ENCODE measurements at places on chromosomes 1 and 21.

GRCh38 chr1:210815641-210816550 is 318.1 kb downstream of the KCNH1 start:
- DNase-seq: no peak

GRCh38 chr1:78678324-78678723 is 28.7 kb downstream of the IFI44 start:
- DNase-seq: no peak

- DNase-seq: no peak
Observed at GRCh38 chr1:202167708-202168415, 7.5 kb upstream of the PTPN7 start.

GRCh38 chr1:150477733-150478132 is 9.5 kb upstream of the TARS2 start:
- DNase-seq: no peak

- DNase-seq: no peak
Observed at GRCh38 chr1:158283965-158284364, 5.8 kb upstream of the CD1C start.

GRCh38 chr1:3222042-3222692 is 153.2 kb downstream of the PRDM16 start:
- no peak for DNase-seq

GRCh38 chr1:8816831-8817411 is 519 bp downstream of the RERE start:
- DNase-seq: no peak

- DNase-seq: no peak
Observed at GRCh38 chr1:218166268-218166945, 118.7 kb upstream of the RRP15 start.

DNA sequence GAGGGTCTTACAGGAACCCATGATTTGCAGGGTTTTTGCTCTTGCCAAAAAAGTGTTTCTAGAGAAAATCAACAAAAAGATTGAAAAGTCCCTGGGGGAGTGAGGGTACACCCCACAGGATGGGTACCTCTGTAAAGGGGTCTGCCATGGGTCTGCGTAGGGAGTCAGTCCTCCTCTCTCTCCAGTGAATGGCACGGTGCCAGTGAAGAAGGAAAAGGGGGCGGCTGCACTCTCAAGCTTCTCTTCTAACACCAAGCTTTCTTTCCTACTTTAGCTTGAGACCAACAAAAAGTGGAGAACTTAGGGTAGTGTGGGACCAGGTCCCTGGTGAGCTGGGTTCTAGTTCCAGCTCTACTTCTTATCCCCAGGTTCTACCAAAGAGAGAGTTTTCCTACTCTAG is 87.4 kb downstream of the GLUL start:
- DNase-seq: no peak

DNA sequence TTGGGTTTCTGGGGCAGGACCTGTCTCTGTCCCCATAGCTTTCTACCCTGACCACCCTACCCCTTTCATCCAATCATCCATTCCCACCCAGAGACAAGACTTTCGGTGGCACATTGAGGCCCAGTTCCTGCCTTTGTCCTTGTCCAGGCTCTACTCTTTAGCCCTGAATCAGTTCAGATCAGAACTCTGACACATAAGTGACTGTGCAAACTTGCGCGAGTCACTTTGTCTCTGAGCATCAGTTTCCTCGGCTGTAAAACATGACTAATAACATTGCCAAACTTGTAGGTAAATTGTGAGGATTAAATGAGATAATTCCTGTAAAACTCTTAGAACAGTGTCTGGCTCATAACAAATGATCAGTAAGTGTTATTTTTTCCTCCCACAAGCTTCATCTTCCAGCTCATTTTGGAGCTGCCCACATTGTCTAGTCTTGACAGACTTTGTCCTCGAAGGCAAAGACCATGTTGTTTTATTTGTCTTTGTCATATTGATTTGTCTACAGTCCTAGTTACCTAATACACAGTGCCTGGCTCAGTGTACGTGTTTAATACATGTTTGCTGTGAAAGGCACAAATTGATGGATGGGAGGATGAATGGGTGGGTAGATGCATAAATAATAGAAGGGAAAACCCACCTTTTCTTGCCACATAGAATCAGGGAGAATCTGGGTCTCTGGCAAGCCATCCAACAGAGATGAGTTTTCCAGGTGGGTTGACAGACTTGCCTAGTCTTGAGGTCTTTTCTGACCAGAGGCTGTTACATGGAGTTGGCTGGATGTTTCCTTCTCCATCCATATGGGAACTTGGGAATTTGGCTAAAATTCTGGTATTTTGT is 262.9 kb downstream of the OMA1 start:
- no peak for DNase-seq

DNA sequence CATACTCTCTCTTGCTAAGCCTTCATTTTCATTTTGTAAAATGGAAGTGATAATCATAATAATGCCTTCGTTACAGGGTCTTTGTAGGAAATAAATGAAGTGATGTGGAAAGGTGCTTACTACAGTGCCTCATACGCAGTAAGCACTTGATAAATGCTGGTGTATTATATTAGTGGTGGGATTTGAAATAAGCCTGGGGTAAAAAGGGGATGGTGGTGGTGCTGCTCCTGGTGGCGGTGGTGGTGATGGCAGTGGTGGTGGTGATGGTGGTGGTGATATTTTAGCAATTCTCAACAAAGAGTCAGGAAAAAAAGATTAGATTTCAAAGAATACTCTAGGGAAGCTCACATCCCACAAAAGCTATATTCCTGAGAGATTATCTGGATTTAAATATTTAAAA is 35.5 kb upstream of the ATP1B1 start:
- no peak for DNase-seq

DNA sequence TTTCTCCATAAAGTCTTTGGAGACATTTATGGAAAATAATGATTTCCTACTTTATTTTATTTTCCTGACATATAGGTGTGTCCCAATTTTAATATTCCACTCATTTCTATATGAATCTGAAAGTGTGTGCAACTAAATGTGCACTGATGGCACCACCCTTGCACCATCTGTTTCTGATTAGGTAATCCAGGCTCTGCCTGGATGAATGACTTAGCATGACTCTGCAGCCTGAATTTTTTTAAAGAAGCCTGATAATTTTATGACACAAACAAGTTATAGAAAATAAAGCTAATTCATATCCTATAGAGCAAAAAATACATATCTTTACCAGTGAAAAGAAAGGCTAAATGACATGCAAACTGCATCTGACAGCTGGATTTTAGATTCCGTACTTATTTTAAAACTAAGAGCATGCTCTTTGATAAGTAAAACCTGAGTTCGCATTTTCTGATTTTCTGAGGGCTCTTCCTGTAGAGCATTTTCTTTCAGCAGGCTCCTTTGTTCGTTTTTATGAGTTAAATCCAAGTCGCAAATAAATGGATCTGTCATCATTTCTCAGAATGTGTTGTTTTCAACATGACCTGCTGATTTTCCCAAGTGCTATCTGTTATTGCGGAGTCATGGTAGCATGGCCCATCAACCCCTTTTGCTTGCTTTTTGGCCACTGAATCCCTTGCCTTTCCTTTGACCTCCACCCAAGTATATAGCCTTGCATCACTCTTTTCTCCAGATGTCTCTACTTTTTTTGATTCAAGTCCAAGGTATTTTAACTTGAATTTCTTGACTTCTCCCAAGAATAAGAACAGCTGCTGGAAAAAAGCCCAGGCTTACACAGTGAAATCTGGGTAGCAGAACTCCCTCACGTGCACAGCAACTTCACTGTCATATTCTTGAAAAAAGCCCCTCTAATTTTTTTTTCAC is 52.8 kb upstream of the LYPLAL1 start:
- no peak for DNase-seq

GRCh38 chr1:192378276-192378675 is 61.5 kb downstream of the RGS21 start:
- no peak for DNase-seq

GRCh38 chr1:154940213-154940560 is 3.7 kb upstream of the PMVK start:
- no peak for DNase-seq

DNA sequence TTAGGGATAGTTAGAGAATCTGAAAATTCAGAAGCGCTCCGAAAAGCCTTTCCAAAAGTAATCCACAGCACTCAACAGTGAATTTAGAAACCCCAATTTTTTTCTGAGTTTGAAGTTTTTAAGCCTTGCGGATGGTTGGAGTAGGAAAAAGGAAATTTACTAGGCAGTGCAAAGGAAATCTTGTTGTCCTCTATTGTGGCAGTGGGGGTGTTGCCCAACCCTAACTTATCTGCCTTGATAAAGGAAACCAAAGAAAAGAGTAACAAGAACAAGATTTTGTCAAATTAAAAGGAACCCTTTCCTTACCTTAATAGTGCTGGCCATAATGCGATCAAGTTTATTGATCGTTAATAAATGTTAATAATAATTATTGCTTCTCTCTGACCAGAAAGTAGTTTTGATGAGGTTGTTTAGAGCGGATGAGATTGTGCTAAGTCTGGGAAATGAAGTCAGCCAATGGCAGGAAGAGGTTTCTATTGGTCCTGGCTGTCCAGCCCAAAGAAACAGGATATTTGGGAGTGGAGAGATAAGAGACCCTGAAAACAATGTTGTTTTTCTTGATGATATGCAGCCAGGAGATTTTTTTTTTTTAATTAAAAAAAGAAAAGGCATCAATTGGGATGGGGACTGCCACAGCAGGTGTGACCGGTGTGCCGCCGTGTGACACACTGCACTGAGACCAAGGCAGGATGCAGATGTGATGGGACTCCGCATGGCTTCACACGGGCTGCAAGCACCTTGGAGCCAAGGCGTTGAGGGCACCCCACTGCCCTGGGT is at the start of gene ERG:
Gene ERG (minus strand): TSS at position 421 of the 777 bp plus-strand sequence. CDS start 97 bp downstream, at position 324.
- no peak for DNase-seq

DNA sequence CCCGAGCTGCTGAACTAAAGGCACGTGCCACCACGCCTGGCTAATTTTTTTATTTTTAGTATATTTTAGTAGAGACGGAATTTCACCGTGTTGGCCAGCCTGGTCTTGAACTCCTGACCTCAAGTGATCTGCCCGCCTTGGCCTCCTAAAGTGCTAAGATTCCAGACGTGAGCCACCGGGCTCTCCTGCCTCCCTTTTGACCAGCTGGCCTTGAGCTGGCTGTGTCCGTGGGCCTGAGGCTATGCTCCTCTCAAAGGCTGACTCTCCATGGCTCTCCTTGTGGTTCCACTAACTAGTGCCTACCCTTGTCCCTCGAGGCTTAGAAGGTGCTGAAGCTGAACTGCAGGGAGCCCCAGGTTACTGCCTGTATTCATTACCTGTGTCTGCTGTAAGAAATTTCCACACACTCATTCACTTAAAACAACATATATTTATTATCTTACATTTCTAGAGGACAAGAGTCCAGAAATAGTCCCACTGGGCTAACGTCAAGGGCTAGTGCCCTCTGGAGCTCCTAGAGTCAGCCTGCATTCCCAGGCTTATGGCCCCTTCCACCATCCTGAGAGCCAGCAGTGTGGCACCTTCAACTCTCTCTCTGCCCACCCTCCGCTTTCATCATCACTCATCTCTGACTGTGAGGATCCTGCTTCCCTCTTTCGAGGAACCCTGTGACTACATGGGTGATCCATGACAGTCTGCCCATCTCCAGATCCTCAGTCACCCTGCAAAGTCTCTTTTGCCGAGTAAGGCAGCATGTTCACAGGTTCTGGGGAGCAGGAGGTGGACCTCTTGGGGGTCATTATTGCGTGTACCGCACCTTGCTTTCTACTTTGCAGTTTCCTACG is 34.9 kb downstream of the ETS2 start:
- no peak for DNase-seq

DNA sequence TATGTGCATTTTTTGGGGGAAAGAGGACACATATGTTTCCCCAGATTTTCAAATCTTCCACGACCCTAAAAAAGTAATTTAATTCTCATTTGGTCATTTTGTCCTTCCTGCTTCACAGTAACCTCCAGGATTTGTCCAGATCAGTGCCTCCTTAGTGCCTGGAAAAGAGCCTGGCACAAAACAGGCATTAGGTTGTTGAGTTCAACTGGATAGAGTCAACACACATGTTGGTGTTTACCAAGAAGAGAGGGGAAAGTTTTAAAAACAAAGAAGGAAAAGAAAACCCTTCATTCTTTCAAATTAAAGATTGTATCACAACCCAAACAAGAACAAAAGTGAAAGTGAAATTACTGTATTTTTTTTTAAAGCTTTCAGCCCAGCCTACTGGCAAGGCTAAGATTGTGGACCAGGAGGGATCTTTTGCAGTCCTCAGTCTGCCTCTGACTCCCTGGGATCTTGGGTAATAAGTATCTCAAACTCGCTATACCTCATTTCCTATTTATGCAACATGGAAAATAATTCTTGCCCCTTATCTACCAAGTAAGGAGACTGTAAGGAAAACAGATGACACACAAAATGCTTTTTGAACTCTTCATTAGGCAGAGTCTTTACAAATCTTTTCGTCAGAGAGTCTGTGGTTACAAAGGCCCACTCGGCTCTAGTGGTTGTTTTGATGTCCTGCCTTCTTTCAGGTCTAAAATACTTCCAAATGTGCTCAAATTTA is 57.8 kb downstream of the ZNF281 start:
- DNase-seq: peak; percentile 7

- DNase-seq: peak; percentile 14
Observed at GRCh38 chr1:6962478-6962995, 177.3 kb downstream of the CAMTA1 start.

- DNase-seq: no peak
Observed at GRCh38 chr1:95340061-95340460, 106.1 kb downstream of the RWDD3 start.

DNA sequence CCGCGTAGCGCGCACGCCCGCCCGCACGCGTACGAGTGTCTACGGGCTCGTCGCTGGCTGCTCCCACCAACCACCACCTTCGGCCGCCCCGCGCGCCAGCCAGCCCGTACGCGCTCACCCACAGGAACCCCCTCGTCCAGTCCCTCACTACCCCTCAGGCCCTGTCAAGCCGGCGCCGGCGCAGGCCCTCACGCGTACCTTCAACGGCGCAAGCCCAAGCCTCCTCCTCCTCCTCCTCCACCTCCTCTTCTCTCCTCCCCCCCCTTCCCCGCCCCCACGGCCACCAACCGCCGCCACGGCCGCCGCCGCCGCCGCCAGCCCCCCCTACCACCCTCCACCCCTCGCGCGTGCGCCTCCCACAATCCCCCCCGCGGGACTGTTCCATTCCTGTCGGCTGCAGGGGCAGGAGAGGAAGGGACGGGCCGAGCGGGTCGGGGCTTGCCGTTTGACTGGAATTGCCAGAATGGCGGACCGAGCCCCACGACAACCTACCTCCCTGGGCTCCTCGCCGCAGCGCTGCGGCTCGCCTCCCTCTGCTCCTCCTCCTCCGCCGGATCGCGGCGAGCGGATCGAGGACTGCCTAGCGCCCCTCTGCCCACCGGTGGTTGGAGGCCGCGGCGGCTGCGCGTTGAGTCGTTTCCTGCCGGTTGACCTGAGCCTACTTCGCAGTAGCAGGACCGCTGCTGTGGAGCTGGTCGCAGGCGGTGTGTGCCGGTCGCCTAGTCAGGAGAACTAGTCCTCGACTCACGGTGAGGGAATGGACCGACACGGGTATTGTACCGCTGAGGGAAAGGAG is at the start of gene ASH1L:
Gene ASH1L (minus strand): TSS at position 223 of the 796 bp plus-strand sequence. CDS start 41,284 bp downstream, outside the sequence.
- DNase-seq: peak; percentile 92

GRCh38 chr1:61386770-61387169 is 304.4 kb downstream of the NFIA start:
- no peak for DNase-seq

DNA sequence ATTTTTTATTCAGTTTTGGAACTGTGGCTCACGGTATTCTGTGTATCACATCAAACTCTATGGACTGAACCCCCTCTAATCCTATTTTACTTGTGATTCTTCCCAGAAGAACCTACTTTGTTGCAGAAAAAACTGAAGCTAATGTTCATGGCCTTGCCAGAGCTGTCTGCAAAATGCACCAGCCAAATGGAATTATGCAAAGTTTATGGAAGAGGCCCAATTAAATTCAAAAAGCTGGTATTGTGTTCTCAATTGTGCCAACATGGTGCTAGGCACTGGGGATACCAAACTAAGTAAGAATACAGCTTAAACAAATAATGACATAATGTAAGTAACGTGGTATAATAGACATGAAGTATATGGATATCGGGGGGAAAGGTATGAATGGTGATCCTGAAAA is 273.8 kb upstream of the DUSP10 start:
- DNase-seq: no peak

Measured in CD4-positive, alpha-beta T cell treated with Interleukin-6 at 100 ng/mL for 8 hours (primary cell).